Stimulated activated CD4-positive, alpha-beta T cell treated with anti-CD3 and anti-CD28 coated beads, Interleukin-4, amount 100 ng/mL, for 48 hours (primary cell): ENCODE measurements at places on chromosomes 2 and 18.
A peak's percentile ranks its signal among the peaks of the same experiment; 100 is the strongest.

GRCh38 chr2:17306706-17307105 is 211.5 kb downstream of the RAD51AP2 start:
- no peak for DNase-seq

DNA sequence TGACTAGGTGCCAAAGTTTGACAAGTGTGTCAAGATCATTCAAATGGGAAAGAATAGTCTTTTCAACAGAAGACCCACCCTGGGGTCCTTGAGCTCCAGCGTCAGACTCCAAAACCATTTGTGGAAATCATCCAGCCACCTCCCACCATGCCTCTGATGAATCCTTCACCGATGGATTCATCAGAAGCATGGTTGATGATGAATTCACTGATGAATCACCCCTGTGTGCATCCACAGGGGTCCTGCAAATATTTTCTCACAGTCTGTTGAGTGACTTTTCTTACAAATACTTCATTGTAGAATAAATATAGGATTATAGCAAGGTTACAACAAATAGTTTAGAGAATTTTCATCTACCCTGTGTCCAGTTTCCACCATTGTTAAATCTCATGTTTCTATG is 4.3 kb downstream of the UGT1A9 start:
- no peak for DNase-seq

DNA sequence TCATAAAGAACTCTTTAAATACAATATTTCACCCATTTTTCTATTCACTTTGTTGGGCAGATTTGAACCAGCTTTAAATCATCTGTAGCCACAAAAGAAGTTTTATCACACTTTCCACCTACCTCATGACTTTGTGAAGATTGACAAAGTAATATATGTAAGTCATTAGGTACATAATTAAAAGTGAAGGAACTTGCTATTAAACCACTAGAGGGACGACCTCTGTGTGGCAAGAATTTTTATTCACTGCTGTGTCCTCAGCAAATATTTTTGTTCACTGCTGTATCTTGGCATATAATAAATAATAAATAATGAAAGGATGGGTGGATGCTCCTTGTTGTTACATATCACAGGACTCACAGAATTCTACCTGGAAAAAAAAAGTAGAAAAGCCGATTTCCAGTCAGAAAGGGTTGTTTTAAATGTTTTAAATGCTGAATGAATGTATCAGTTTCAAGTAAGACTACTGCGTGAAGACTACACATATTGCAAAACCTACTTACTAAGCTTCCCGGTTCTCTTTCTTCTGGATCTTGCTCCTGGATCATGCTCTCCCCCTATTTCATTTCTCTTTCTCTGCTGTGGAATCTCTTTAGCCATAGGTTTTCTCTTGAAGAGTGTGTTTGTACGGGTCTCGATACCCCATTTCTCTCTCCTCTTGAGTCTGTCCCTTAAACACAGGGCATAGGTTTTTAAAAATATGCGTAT is 44.8 kb downstream of the KCMF1 start:
- no peak for DNase-seq

- DNase-seq: no peak
These were observed 3.6 kb downstream of the ITM2C start for GRCh38 chr2:230868161-230868946.

DNA sequence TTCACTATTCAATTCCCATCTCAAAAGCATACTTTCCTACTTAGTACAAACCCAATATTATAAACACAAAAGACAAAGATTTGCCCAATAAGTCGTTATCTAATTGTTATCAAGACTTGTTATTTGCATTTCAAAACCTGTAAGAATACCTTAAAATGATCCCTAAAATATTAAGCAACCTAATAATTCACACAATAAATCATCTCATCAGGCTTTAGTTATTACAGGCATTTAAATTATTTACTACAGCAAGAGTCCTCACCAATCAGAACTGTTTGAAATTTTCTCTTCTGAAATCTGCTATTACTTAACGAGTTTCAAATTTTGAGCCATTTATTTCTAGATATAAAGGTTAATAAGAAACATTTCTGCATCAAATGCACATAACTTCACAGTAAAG is 1.6 kb downstream of the CCDC88A start:
- DNase-seq: no peak

DNA sequence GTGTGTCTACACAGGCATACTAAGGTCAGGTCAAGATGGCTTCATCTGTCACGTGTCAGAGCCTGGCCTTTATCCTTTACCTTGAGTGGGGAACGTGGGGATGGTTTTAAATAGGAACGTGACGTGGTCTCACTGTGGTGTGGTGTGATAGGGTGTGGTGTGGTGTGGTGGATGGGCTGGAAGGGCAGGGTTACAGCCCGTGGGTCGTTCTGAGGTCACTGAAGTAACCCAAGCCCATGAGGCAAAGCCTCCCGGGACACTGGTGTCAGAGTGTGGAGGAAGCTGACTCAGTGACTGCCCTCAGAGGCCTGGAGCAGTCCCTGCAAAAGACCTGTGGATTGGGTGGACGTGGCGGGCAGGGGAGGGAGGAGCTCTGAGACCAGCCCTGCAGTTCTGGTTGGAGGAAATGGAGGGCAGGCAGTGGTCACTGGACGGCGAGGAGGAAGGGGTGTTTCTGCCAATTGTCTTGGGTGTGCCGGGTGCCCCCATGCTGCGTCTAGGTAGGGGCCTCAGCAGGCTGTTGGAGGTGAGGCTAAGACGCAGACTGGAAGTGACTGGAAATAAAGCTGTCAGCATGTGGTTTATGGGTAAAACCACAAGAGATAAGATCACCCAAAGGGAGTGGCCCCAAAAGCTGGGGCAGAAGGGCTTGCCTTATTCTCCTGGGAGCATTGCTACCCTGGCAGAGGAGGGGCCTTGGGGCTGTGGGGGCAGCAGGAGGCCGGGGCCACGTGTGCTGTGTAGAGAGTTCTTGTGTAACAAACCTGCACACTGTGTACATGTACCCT is 84.8 kb downstream of the SH3RF3 start:
- peak; percentile 32 for DNase-seq

DNA sequence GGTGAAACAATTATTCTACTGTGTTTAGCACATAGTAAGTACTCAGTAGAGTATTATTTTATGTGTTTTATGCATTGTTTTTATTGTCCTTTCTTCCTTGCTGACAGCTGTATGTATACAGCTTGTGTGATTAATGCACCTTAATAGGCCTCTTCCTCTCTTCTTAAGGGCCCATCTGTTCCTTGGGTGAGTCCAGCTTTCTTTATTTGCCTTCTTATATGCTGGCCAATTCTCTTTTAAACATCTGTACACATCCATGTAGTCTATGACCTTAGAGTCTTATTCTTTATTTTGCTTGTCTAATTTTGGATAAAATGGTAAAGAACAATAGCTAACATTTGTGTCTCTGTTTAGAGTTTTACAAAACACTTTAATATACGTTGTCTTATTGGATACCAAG is 333.7 kb upstream of the MEIS1 start:
- no peak for DNase-seq

DNA sequence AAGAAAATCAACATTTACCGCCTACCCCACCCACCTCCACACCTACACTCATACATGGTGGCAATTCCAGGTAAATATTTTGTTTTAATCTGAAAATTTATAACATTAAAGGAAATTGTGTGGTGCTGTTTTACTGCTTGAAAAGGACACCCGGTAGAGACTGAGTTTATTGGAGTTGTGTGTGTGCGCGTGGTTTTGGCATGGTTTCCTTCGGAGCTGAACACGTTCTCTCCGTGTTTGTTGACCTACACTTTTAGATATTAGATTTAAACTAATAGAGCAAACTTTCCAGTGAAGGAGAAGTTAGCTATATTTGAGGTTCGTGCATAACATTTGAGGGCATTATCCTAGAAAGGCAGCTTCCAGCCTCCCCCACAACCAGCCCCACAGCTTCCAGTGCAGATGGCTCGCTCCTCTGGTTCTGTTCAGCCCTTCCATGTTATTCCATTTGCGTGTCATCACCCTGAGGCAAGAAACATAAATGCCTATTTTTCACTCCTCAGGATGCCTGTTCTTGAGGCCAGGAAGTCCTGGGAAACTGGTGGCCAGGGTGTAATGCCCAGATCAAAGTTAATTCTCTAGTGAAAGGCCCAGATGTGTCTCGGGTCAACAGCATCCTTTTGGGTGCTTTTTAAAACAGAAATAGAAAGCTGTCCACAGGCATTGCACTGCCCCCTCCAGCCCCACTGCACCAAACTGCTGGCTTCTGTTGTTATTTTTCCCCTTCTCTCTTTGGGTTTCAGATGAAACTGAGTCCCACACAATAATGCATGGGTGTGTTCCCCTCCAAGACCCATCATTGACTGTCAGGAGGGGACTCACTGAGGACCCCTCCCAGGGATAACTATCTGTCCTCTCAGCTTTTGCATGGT is 190.2 kb downstream of the SETBP1 start:
- DNase-seq: no peak
